ENCODE measurements at places on chromosomes 5 and 9.

GRCh38 chr5:56419667-56420066, 186.5 kb upstream of the ANKRD55 start:
- DNase-seq = no peak

DNA sequence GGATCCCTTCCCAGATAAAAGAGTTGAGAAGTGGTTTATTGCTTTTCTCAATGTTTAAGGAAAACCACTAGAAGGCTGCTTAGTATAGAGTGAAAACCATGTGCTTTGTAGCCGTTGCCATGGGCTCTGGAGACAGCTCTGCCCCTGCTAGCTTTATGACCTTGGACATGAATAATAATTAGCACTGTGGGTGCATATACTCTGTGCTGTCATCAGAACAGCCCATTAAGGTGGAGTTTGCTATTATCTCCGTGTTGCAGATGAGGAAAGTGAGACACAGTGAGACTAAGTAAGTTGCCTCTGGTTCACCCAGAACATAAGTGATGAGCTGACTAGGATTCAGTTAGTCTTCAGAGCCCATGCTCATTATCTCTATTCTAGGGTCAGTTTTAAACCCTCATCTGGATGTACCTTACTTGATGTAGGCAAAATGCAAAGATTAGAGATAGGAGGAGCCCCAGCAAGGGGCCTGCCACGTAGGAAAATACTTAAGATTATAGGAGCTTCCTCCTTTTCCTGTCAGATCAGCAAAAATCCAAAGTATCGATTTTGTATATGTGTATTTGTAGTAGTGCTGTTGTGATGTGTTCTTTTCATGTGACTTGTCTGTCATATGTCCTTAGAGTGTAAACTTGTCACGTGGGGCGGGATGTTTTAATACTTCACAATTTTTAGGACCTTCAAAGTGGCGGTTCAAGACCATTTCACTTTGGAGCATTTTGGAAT, 102.5 kb downstream of the TLE4 start:
- no peak for DNase-seq

DNA sequence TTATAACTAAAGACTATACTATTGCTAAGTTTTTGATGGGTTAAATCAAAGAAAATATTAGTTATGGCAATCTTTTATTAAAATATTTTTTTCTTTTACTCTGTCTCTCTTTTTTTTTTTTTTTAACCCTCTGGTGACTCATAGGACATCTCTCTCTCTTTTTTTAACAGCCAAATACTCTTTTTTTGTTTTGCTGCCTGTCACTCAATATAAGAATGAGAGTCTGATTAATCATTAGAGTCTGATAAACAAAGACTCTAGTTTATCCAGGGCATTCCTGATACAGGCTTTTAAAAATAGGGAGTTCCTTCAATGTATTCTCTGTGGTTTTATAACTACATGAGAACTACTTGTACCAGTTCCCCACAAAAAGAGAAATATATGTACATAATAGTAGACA, 77.3 kb downstream of the SLC38A9 start:
- DNase-seq = no peak

DNA sequence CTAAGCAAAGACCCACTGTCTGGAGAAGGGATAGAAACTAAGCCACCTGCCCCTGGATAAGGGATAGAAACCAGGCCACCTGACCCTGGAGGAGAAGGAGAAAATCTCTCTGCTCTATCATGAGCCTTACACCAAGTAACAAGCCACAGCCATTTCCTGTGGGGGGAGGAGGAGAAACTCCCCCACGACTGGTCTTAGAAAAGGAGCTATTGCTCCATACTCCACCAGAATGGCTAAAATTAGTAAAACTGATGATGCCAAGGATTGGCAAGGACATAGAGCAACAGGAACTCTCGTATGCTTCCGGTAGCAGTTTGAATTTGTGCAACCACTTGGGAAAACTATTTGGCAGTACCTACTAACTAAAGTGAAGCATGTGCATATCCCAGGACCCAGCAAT, 70.8 kb downstream of the ACTL7B start:
- DNase-seq = no peak

DNA sequence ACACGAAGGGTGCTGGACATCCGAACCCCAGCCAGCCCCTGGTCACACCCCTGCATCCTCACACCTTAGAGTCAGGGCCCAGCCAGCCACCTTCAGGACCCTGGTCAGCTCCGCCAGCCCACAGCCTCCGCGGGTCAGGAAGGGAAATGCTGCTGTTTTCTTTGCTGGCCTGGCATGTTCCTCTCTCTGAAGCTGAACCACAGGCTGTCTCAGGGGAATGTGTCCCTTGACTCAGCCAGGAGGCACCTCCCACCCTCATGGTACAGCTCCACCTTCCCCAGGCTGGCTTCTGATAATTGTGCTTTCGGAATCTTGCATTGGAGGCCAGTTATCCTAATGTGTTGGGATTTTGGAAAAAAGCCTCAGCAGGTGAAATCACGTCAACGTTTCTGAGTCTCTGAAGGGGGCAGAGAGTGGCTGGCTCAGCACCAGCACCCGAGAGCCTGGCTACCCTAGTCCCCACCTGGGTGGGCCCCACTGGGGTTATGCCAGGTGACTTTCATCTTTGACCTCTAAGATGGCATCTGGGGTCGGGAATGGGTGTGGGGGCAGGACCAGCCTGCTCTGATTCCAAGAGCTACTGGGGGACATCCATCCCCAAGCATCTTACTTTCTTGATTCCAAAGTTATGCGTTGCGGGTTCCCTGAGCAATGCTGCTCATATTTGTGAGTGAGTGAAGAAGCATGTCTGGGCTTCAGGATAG, 9.8 kb upstream of the OLFM1 start:
- peak; percentile 61 for DNase-seq

DNA sequence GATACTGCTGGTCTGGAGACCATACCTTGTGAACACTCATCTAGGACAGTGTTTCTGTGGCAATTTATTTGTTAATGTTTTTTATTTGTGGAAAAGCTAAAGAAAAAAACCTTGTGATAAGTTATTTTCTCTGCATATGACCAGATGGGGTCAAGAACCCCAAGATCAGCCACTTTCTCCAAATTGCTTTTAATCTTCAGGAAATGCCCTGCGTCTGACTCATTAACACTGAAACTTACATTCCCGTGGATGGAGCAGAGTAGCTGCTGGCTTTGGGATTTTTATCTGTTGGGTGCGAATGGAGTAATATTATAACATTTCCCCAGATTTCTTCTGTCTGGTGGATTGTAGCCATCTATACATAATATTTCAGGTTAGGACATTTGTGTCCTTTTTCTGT, 444.5 kb downstream of the SH3GL2 start:
- no peak for DNase-seq

- no peak for DNase-seq
These were observed 11.5 kb downstream of the NR2F1-AS1 start for GRCh38 chr5:93569300-93570160.

DNA sequence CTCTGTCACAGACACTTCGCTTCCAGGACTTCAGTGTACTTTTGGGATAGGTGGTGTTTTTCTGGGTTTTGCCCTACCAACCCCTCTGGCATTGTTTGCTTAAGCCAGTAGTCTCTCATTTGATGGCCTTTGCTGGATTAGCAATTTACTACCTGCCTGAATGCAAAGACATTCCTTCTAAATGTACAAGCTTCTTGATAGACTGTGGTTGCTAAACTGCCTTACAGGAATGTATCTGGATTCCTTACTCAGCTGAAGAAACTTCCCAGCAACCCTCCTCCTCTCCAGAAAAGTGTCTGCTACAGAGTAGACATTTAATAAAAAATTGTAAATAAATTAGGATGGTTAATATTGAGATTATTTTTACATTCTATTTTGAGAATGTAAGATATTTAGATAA, 1916.7 kb downstream of the EFNA5 start:
- no peak for DNase-seq

GRCh38 chr5:11180890-11181289, 419.9 kb upstream of the DAP start:
- no peak for DNase-seq

DNA sequence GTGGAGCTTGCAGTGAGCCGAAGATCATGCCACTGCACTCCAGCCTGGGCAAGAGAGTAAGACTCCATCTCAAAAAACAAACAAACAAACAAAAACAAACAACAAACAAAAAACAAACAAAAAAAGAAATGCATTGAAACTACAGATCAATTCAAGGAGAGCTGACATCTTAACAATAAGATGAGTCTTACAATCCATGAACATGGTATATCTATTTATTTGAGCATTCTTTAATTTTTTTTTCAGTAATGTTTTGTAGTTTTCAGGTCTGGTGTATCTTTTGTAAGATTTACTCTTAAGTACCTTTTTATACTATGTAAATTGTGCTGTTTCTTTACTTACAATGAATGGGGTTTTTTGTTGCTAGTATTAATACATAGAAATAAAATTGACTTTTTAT, 140.1 kb upstream of the DAPK1 start:
- DNase-seq = no peak

DNA sequence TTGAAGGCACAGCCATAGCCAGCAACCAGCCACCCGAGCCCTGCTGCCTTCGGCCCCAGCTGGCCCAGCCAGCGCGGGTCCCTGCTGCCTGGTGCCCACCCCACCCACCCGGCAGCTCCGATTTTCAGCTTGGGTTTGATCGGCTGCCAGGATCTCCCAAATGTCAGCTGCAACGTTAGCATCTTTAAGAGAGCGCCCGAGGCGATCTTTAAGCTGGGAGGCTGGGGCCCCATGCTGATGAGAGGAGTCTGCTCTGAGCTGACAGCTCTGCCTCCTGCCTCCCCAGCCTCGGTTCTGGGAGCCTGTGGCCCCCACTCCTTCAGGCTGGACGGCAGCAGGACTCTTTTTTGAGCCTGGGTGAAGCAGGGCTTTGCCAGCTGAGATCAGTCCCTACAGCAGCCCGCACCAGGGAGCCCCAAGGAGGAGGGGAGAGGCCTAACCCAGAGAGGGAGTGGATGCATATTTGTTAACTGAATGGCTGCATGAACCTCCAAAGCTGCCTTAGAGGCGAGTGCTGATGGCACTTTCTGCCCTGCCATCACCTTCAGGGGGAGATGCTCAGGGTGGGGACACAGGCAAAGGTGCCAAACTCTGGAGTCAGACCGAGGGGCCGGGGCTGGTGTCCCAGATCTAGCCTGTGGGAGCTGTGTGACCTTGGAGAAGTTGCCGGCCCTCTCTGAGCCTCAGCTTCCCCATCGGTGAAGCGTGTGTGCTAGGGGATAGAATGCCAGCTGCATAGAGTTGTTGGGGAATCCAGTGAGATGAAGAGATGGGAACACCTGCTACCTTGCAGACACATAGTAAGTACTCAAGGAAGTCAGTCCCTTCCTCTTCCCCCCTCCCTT, 165.5 kb downstream of the C9orf50 start:
- peak; percentile 42 for DNase-seq

- DNase-seq = no peak
These were observed 124.2 kb upstream of the TNPO1 start for GRCh38 chr5:72692231-72692637.

GRCh38 chr5:176819476-176819875, 9.1 kb downstream of the UNC5A start:
- DNase-seq = no peak

- DNase-seq = peak; percentile 36
These were observed 52.7 kb downstream of the ADAMTSL1 start for GRCh38 chr9:18526685-18527084.

- DNase-seq = no peak
These were observed 103.1 kb downstream of the FBN2 start for GRCh38 chr5:128434993-128435392.

GRCh38 chr5:111752426-111752965, 4.5 kb downstream of the NREP start:
- no peak for DNase-seq

DNA sequence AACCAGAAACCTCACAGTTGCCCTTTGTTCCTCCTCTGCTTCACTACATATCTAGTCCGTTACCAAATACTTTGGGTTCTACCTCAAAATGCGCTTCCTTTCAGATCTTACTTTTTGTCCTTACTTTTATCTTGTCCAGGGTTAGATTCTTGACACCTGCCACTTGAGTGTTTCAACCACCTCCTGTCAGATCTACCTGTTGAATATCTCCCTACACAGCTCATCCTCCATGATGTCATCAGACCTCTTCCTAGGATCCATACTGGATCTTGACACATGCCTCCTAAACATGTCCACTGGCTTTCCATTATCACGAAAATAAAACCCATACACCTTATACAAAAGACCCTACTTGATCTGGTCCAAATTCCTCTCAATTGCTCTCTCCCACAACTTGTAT, 125.2 kb upstream of the SLC24A2 start:
- DNase-seq = no peak

GRCh38 chr5:79206541-79206940, 29.4 kb upstream of the JMY start:
- no peak for DNase-seq

- peak; percentile 15 for DNase-seq
These were observed 113.8 kb downstream of the MED27 start for GRCh38 chr9:131965841-131966240.

DNA sequence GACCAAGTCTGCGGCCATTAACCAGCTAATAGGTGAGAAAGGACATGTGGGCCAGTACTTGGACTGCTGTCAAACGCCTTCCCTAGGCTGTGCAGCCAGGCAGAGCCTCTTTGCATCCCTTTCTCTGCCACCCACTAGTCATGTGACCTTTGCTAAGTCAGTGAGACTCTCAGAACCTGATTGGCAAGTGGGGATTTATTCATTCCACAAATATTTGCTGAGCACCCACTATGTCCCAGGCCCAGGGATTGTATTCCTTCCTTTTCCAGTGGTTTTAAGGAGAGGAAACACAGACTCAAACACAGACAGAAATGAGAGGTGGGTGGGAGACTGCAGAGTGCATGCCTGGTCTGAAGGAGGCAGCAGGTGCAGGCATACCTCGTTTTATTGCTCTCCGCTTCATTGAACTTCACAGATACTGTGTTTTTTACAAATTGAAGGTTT, 71.6 kb upstream of the GALNT10 start:
- no peak for DNase-seq

DNA sequence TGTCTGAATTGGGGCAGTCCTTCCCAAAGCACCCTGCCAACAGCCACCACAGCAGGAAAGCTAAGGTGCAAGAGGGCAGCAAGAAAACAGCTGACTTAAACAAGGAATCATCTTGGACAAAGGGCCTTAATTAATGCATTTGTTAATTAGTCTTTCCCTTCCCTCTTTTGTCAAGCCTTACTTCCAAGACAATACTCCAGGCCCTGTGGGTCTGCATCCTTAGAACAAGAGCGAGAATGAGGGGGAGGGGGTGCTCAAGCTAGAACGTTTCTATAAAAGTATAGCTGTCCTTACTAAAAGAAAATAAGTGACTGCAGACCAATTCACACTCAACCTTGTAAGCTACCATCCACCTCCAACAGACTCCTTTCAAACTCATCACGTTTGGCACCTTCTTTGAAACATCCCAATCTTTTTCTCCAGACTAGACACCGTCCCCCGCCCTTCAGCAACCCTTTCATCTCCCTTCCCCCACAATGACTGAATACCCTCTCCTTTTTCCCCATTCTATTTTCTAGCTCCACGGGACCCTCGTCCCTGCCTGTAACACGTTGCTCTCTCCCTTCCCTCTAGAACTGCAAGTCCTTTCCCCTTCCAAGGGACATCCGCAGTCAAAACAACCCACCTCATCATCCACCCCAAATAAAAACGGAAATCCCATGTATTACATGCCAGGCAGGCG, 85.7 kb upstream of the RNF38 start:
- no peak for DNase-seq

All from NT2/D1 (cell line).